Stimulated activated CD8-positive, alpha-beta memory T cell treated with anti-CD3 and anti-CD28 coated beads, Interleukin-2, amount 100 ng/mL, for 48 hours (primary cell): ENCODE measurements at places on chromosomes 6 and 20.
A peak's percentile ranks its signal among the peaks of the same experiment; 100 is the strongest.

DNA sequence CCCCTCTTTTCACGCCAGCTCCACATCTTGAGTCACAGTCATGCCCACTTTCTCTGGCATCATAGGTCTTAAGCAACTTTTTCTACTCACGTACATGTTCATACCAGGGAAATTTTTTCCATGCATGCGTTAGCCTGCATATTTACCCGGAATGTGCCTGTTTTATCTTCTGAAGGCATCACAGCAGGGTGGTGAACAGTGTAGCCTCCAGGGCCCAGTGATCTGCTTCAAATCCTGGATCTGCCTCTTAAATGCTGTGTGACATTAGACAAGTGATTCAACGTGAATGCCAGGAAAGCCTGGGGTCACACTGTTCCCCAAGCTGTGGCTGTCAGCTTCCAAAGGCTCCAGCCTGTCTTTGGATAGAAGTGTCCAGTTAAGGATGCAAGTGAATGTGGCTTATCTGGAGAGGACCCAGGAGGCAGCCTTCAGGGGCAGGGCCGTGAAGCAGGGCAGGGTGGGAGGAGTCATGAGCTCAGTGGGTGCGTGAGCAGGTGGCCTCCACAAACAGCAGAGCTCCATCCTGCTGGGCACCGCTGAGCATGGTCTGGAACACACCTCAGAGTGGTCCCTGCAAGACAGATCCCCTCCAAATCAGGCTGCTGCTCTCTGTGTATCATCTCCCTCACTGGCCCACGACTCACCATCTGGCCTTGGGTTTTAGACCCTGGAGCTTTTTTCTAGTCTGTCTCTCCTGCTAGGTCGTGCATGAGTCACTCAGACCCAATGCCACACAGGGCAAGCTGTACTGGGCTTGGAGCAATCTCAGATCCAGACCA is 30.4 kb upstream of the CD93 start:
- no peak for DNase-seq

GRCh38 chr6:14074476-14075094 is 43.0 kb upstream of the CD83 start:
- DNase-seq = no peak

- DNase-seq = no peak
Observed at GRCh38 chr6:68317366-68317765, 317.7 kb upstream of the ADGRB3 start.

DNA sequence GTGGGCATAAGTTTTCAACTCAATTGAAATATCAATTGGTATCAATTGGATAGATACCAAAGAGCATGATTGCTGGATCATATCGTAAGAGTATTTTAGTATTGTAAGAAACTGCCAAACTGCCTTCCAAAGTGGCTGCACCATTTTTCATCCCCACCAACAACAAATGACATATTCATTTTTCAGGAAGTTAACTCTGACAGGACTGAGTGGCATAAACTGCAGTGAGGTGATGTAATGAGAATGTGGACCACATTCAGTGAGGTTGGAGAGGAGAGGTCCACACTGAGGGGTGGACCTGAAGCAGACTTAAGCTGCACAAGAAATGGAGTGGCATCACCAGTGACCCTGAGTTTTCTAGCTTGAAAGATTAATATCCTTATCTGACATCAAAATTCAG is 11.6 kb upstream of the CALHM6 start:
- no peak for DNase-seq

DNA sequence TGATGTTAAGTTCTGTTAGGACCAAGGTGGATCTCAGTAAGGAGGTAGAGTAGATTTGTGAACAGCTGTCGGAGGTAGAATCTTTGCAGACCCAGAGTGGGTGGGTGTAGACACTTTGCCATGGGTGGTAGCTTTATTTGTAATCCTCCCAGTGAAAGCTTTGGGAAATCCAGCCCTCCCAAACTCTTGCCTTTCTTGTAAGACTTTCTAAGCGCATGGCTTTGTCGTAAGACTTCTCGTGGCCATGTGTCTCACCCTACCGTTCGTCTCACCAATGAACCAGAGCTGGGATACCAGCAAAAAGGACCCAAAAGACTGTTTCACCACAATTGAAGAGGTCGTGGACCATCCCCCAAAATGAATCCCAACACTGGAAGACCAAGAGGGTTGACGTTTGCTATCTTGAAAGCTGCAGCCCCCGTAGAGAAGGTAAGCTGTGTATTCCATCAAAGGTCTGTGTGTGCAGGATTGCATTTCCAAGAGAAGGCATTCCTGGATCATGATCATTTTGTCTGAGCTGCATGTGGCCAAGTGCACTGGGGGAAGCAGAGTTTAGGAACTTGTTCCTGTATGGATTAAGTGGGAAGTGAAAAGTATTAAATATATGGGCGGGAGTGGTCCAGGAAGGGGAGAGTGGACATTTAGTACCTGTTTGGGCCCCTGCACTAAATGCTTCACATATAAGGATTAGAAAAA is 5.8 kb upstream of the TMEM14A start:
- DNase-seq = no peak

DNA sequence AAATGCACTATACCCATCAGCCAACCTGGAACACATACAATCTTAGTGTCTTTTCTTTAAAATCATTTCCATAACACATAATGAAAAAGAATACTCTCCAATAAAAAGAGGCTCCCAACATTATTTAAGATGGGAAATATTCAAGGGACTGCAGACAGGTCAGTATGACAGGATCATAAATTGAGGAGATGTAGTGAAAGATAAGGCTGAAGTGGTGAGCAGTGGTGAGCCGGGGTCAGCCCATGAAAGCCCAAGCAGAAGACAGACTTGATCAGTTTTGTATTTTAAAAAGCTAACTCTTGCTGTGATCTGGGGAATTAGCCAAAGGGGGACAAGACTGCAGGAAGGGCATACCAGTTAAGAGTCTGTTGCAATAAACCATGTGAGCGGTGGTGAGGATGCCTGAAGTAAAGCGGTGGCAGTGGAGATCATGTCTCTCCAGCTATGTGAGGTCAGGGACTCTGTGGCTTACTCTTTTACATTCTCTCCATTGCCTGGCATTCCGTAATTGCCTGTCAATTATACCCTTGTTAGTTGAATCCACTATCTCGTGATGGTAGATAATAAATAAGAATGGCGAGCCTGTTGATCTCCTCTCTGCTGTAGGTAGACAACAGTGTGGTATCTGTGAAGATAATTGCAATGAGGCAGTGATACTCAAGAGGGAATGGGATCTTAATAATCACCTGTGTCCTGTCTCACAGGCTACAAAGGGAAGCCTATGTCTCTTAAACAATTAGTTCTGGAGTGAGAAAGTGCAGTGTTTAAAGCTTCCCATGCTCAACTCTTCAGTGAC is 97.4 kb downstream of the FILIP1 start:
- no peak for DNase-seq

GRCh38 chr20:6081236-6081635 is 27.4 kb upstream of the LRRN4 start:
- DNase-seq = no peak

GRCh38 chr6:3831761-3832530 is 17.2 kb upstream of the FAM50B start:
- no peak for DNase-seq

GRCh38 chr20:44459271-44459670 is 16.4 kb upstream of the TTPAL start:
- DNase-seq = no peak

DNA sequence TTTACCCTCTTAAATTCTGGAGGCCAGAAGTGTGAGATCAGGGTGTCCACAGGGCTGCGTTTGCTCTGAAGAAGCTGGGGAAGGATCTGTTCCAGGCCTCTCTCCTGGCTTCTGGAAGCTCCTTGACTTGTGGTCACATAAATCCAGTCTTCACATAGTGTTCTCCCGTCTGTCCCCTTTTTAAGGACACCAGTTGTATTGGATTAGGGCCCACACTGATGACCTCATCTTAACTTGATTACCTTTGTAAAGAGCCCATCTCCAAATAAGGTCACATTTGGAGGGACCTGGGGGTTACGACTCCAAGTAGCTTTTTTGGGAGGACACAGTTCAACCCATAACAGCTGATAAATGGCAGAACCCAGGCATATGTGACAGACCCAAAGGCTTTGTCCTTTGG is 20.0 kb upstream of the WFDC2 start:
- DNase-seq = no peak

GRCh38 chr6:42405021-42405420 is 46.7 kb downstream of the TRERF1 start:
- DNase-seq = no peak

DNA sequence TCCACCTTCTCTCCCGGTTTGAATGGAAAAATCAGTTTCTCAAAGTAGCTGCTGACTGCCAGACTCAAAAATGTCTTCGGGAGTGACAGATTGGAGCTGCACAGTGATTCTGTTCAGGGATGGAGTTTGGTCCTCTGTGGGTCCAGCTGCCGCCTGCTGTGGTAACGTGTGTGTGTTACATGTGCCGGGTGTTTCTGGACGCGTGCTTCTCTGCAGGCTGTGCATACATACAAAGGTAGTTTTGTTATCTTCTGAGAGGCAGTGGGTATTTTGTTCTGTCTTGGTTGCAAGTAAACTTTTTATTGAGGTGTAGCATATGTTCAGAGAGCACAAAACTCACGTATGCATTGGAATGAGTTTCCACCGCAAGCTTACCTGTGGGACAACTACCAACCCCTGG is 41.3 kb upstream of the NAA20 start:
- DNase-seq = no peak

GRCh38 chr6:128209771-128210170 is 308.9 kb upstream of the THEMIS start:
- no peak for DNase-seq

DNA sequence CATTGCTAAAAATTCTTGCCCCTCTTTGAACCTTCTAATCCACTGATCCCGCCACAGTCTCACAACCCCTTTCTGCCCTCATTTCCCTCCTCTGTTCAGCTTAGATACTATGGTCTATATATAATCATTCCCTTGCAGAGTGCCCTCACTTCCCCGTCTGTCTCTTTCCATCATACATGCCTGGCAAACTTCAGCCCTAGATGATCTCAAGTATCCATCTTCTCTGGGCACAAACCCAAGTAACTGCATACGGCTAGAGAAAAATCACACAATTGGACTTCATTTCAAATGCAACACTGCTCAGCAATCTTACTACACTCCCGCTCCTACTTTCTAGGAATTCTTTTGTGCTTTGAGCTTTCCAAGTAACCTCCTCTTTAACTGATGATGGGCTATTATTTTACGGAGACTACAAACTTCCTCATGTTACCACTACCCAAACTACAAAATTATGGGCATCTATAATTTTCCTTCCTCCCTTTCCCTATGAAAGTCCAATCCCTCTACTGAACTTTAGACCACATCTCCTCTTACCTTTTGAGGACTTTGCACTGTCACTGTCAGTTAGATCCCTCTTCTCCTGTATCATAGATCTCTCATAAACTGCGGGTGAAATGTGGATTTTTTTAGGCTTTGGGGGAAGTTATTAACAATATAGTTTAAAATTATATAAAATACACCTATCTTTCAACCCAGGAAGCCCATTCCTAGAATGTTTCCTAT is 135.6 kb downstream of the BTBD9 start:
- no peak for DNase-seq

- DNase-seq = no peak
Observed at GRCh38 chr6:34970957-34971356, 81.9 kb downstream of the ANKS1A start.

- DNase-seq = no peak
Observed at GRCh38 chr6:96157018-96157565, 141.3 kb downstream of the FUT9 start.

- no peak for DNase-seq
Observed at GRCh38 chr20:33850159-33850558, 39.0 kb downstream of the CHMP4B start.

- DNase-seq = peak; percentile 36
Observed at GRCh38 chr6:11732036-11732631, 46.5 kb downstream of the ADTRP start.

- no peak for DNase-seq
Observed at GRCh38 chr20:9068233-9068801, 570 bp upstream of the PLCB4 start.

DNA sequence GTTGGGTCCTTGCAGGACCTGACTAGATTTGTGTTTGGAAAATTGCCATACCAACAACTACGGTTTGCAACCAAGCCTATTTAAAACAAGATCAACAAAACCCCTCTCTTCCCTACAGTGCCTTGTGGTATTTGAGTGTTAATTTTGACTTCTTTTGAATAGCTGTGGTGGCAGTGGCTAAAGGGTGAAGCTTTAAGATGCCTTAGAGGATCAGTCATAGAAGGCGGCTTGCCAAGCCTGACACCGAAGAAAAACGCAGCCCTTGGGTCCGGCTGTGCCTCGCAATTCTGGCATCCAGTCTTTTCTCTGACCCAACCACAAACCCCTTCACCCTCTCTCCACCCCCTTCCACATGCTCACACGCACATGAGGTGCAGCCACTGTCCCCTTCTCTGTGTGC is 32.6 kb downstream of the BMP6 start:
- DNase-seq = no peak

GRCh38 chr6:158545043-158545966 is 14.6 kb upstream of the TMEM181 start:
- no peak for DNase-seq

DNA sequence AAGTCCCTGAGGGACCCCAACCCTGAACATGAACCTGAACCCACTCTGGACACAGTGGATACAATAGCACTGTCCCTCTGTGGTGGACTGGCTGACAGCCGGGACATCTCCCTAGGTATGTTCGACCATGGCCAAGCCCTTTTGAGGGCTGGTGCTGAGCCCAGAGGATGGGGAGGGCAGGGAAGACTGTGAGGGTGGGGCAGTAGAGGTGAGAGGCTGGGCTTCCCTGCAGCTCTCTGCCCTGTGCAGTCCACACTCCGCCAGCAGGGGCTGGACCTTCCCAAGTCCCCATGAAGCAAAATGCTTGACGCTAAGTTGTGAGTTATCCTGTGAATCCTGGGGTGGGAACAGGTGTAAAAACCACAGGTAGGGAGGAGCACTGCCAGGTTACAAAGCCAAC is 11.5 kb downstream of the LPIN3 start:
- no peak for DNase-seq

- DNase-seq = no peak
Observed at GRCh38 chr6:85416049-85416448, 33.8 kb upstream of the NT5E start.

- no peak for DNase-seq
Observed at GRCh38 chr20:8228315-8228714, 96.2 kb downstream of the PLCB1 start.

GRCh38 chr20:32487381-32487780 is 97.8 kb downstream of the NOL4L start:
- no peak for DNase-seq

GRCh38 chr6:73722318-73723060 is 26.5 kb downstream of the CD109 start:
- no peak for DNase-seq

GRCh38 chr6:26319405-26320128 is 45.4 kb upstream of the BTN3A2 start:
- no peak for DNase-seq

DNA sequence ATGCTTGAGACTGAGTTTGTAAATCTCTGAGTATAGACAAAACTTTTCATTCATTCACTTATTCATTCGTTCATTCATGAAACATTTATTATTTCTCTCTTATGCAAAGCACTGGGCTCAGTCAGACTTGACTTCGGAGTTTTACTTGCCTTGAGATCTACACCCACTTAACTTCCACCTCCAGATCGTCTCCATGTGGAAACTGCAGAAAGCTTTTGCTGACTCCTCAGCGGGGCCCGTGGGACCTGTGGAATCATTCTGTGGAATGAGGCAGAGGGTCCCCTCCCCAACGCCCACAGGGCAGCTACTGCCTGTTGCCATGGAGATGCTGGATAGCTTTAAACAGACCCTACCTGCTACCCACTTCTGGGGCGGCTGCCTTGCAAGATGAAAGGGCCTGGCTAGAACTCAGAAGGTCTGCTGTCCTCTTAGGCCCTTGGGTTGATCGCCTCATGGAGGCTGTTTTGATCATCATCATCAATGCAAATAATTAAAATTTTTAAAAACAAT is 66.4 kb upstream of the KCNG1 start:
- DNase-seq = no peak
